ENCODE measurements at places on chromosomes 12 and 14. TPM values are rescaled to one million over a fixed set of nuclear protein-coding genes. Genes with fewer than 3 reads are reported as not detected.

Gene BEST3
- 0.20 TPM for total RNA-seq

Gene INSM2
- total RNA-seq: 0.17 TPM

Gene TMCC3
- total RNA-seq: 7.8 TPM

Gene PLEKHG7
- 4.6 TPM for total RNA-seq

Gene SLC25A47
- not detected for total RNA-seq

Gene RPGRIP1
- 0.43 TPM for total RNA-seq

Gene ARF3
- 37.9 TPM for total RNA-seq

Gene CAPZA3
- total RNA-seq: not detected

Gene RNU4-1
- under 0.01 TPM for total RNA-seq

Gene ENDOU
- 0.31 TPM for total RNA-seq

Gene SNAPC1
- total RNA-seq: 9.5 TPM

Gene GPX2
- not detected for total RNA-seq

Gene CCDC38
- total RNA-seq: not detected

Gene NANOG
- total RNA-seq: 0.49 TPM

Gene ANKRD33
- total RNA-seq: 0.14 TPM

- no peak for DNase-seq
These were observed 52.9 kb upstream of the BCL2L14 start for GRCh38 chr12:12017798-12018197.

GRCh38 chr12:45619736-45620135, 109.8 kb upstream of the ARID2 start:
- DNase-seq: no peak

DNA sequence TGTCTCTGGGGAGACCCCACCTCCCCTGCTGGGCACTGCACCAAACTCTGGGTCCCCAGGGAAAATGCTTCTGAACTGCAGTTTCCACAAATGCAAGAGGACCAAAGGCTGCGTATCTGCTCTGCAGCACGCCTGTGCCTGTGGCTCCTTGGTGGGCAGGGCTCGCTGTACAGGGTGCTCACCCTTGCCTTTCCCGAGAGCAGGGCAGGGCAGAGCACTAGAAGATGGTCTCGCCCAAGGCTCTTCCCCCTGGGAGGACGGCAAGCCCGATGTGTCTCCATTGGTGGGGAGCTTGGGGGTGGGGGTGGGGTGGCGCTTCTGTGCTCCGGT, 175.3 kb upstream of the RTL1 start:
- DNase-seq: no peak

DNA sequence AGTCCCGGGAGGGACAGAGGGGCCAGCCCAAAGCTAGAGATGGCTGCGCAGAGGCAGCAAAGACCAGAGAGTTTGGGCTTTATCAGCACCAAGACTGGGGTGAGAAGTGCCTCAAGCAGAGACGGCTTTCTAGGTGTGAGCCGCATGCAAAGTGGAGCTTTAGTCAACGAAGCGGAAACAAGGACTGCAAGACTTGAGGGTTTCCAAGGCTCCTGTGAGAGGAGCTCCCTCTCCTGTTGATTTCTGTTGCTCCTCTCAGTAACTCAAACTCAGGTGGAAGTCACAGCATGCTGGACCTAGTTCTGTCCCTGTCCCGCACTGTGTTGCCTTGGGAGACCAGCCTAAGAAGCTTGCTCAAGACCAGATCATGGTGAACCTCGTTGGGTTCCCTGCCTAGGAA, 327.8 kb downstream of the MED13L start:
- no peak for DNase-seq

- peak; percentile 48 for DNase-seq
These were observed 42.9 kb downstream of the GPR135 start for GRCh38 chr14:59422069-59422881.

DNA sequence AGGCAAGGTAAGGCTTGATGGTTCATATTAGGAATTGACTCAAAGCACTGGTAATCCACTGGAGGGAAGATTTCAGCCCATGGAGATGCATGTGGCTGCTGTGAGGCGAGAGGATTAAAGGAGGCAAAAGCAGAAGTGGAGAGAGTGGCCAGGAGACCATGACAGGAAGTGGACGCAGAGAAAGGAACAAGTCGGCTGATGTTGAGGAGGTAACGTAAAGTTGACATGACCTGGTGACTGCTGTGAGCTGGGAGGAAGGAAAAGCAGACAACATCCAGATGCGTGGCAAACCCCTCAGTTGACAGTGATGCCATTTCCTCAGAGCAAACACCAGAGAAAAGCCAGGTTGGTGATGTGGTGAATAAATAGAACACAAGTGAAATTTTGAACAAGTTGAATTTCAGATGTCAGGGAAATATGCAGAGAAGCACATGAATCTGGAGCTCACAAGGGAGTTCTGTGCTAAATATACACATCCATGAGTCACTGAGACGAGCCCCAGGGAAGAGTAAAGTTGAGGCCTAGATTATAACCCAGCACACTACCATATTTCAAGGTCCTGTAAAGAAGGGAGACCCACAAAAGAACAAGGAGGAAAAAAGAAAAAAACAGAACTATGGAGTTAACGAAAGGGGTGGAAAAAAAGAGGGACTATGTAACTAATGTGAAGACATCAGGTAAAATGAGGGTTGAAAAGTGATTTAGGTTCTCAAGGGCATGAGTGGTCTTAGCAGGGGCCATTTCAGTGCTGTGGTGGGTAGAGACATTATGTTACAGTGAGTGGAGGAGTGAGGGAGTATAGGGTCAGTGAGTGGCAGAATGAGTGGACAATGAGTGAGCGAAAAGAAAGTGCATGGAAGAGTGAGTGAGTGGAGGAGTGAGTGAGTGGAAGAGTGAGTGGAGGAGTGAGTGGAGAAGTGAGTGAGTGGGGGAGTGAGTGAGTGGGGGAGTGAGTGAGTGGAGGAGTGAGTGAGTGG, 61.6 kb upstream of the GZMB start:
- DNase-seq: no peak

- no peak for DNase-seq
These were observed 3.6 kb downstream of the PAPLN start for GRCh38 chr14:73240816-73241480.

GRCh38 chr14:100106250-100107112, 41.3 kb downstream of the EVL start:
- no peak for DNase-seq

DNA sequence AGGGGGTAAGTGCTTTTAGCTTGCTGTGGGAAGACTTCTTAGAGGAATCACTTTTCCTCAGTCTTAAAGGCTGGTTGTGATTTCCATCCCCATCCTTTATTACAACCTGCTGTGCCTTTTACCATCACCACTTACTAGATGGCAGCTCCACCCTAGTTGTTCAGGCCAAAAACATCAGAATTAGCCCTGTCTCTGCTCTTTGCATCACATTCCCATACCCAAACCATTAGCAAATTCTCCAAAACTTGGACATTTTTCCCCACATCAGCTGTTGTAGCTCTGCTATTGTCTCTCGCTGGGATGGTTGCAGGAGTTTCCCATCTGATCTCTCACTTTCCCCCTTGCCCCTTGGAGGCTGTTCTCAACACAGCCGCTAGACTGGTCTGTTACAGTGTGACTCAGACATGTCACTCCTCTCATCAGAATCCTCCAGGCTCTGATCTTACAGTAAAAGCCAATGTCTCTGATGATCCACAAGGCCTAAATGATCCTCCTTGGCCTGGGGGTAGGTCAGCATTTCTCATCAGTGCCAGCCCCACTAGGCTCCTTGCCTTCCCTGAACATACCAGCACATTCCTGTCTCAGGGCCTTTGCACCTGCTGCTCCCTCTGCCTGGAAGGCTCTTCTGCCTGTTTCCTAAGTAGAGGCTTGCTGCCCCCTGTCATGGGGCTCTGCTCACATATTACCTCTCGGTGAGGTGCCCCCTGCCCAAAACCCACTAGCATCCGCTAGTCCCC, 102.5 kb downstream of the BEGAIN start:
- no peak for DNase-seq

DNA sequence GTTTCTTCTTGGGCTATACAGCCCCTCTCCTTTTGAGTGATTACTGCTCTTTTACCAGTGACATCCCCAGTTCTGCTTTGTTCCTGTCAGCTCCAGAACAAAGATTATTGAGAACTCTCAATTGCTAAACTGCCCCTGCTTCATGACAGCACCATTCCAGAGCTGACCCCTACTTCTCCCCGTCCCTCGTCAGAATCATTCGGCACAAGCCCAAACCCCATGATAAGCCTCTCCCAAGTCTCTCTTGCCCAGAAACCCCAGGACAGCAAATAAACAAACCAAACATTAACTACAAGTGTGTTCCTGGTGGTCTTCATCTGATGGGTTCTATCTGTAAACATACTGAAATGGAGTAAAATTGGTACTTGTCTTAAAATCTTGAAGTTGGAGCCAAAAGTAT, 9.3 kb upstream of the DLGAP5 start:
- peak; percentile 41 for DNase-seq

DNA sequence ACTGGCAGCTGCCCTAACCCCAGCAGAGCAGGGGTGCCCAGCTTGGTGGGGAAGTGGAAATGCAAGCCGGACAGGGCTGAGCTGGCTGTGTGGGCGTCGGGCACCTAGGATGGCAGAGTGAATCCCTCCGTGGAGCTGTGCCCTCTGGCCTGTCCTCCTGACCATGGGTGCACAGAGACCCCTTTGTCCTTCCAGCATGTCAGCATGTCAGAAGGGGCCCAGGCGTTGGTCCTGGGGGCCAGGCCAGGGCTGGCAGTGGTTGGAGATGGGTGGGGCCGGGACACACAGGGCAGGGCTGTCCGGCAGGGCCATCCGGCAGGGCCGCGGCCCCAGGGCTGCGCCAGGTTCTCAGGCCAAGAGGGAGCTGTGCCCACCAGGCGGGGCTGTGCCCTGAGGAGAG, 8.8 kb upstream of the TEX22 start:
- DNase-seq: no peak

- no peak for DNase-seq
These were observed 66.9 kb downstream of the ANKS1B start for GRCh38 chr12:99917711-99918402.

DNA sequence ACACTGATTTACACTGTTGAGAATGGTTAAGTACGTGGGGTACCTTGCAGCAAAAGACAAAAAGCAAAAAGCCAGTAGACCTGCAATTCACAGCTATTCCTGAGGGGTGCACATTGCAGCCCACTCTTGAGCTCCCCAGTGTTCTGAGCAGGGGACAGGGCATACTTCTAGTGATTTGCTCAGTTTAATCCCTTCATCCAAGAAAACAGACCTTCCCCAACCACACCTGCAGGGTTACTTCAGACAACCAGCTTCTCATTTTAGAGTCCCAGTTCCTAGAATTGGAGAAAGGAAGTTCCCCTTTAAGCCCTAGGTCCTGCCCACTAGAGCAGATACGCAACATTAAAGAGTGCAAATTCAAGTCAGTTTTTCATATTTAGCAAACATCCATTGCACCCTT, 3.6 kb upstream of the WSB2 start:
- peak; percentile 15 for DNase-seq

GRCh38 chr14:81940651-81941050, 407.0 kb upstream of the SEL1L start:
- no peak for DNase-seq

GRCh38 chr12:110762891-110763290, 20.2 kb upstream of the PPP1CC start:
- no peak for DNase-seq

- no peak for DNase-seq
These were observed 8.8 kb upstream of the A2M start for GRCh38 chr12:9124383-9125031.

DNA sequence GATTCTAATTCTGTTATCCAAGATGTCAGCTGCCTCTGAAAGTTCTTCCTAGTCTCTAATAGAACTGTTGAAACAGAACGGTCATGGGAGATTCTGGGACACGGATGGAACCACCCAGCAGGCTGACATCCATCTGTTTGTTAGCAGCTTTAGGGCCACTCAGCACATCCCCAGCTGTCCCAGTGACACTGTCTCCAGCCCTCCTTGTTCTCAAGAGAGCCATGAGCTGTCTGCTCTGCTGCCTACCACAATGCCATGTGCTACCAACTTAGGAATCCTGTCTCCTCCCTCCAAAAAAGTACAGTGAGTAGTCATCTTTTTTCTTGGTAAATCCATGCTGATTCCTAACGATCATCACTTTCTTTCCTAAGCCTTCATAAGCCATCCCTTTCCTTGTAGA, 130.5 kb downstream of the ZFP36L1 start:
- peak; percentile 8 for DNase-seq

GRCh38 chr12:122835750-122836026, 431 bp downstream of the HIP1R start:
- no peak for DNase-seq

DNA sequence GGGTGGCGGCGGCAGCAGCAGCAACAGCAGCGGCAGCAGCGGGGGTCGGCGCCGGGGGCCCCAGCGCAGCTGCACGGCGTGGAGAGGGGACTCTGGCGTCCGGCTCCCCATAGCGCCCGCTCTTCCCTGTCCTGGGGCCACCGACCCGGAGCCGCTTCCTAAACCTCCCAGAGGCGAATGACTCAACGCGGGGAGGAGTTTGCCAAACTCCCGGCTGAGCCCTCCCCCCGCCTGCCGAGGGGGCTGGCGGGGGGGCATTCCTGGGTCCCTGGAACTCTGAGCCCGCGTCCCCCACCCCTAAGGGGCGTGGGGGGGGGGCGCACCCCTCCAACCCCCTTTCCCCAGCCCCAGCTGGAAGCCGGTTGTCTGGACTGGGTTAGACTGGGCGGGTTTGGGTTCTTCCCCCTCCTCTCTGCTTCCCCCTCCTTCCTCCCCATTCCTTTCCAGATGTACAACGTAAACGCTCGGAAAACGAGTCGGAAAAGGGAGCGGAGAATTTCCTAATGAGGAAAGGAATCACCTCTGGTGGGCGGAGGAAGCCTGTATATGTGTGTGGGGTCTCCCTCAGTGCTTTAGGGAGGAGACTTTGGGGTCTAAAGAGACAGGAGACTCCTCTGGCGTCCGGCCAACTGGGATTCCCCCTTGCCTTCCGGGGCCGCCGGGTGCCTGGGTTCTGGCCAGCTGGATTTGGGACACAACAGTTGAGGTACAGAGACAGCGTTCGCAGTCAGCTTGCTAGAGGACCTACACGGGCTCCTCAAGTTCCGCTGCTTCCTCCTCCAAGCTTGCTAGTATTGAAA, at the start of gene ITGA5:
Gene ITGA5 (minus strand): TSS at position 179 of the 800 bp plus-strand sequence. CDS start 68 bp downstream, at position 111.
- DNase-seq: peak; percentile 66

- peak; percentile 9 for DNase-seq
These were observed 547 bp downstream of the CNTN1 start for GRCh38 chr12:40692765-40693206.

GRCh38 chr12:82746668-82747067, 60.0 kb downstream of the TMTC2 start:
- peak; percentile 46 for DNase-seq

- no peak for DNase-seq
These were observed 142.8 kb downstream of the VRK1 start for GRCh38 chr14:96940009-96940408.

GRCh38 chr14:20606190-20606901, 15.2 kb upstream of the RNASE12 start:
- DNase-seq: no peak
